Activated CD8-positive, alpha-beta memory T cell treated with anti-CD3 and anti-CD28 coated beads, Interleukin-2, amount 50 U/mL, for 4 hours (primary cell): ENCODE measurements at places on chromosomes 5 and 9.

- DNase-seq = no peak
Observed at GRCh38 chr5:96978812-96979449, 43.1 kb downstream of the LNPEP start.

GRCh38 chr5:11329679-11330078 lies 568.6 kb upstream of the DAP start:
- DNase-seq = no peak

GRCh38 chr5:181246276-181247049 lies 2.8 kb upstream of the RACK1 start:
- peak; percentile 67 for DNase-seq

GRCh38 chr5:157890836-157891597 lies 32.1 kb upstream of the CLINT1 start:
- DNase-seq = no peak

- DNase-seq = no peak
Observed at GRCh38 chr5:72465601-72466563, 41.3 kb downstream of the ZNF366 start.

- DNase-seq = no peak
Observed at GRCh38 chr9:117763314-117763713, 59.1 kb downstream of the TLR4 start.

- no peak for DNase-seq
Observed at GRCh38 chr9:7811677-7812076, 12.1 kb upstream of the DMAC1 start.

DNA sequence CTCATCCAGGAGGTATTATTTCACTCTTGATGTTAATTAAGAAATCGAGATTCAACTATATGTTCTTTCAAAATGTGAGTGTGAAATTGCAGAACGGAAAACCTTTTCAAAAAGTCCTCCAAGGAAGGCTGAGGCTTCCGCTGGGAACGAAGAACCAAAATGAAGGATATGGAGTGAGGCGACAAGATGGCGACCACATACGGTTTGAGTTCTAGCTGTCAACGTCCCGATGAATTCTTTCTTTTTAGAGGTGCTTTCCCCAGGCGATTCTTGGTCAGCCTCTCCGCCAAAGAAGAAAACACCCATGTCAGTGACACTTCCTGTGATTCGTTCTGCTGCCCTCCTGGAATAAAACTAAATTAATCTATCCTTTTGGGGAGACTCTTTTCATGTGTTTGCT lies 78.3 kb upstream of the ADAMTS16 start:
- DNase-seq = no peak

- no peak for DNase-seq
Observed at GRCh38 chr9:4207881-4208615, 91.8 kb downstream of the GLIS3 start.

DNA sequence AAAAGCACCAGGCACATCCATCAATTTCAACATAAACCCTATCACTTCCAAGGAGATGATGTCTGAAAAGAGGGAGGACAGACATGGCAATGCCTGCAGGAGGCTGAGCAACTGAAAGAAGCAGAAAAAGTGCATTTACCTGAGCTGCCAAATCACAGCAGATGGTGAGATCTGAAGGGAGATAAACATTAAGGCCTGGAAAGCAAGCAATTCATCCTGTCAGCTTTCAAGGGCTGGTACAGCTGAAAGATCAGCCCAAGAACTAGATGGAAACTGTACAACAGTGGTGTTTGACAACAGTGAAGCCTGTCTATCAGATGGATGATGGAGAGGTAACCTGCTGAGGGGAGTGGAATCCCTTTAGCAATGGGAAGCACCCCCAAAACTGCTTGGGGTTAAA lies 433.2 kb upstream of the ZNF608 start:
- DNase-seq = no peak

DNA sequence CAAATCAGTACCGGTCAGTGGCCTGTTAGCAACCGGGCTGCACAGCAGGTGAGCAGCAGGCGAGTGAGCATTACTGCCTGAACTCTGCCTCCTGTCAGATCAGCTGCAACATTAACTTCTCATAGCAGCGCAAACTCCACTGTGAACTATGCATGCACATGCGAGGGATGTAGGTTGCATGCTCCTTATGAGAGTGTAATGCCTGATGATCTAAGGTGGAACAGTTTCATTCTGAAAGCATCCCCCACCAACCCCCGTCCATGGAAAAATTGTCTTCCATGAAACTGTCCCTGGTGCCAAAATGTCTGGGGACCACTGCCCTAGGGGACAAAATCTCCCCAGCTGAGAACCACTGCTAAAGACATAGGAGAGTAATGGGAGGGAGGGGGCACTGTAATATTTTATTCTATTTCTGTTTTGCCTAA lies 51.1 kb downstream of the P4HA2 start:
- no peak for DNase-seq

DNA sequence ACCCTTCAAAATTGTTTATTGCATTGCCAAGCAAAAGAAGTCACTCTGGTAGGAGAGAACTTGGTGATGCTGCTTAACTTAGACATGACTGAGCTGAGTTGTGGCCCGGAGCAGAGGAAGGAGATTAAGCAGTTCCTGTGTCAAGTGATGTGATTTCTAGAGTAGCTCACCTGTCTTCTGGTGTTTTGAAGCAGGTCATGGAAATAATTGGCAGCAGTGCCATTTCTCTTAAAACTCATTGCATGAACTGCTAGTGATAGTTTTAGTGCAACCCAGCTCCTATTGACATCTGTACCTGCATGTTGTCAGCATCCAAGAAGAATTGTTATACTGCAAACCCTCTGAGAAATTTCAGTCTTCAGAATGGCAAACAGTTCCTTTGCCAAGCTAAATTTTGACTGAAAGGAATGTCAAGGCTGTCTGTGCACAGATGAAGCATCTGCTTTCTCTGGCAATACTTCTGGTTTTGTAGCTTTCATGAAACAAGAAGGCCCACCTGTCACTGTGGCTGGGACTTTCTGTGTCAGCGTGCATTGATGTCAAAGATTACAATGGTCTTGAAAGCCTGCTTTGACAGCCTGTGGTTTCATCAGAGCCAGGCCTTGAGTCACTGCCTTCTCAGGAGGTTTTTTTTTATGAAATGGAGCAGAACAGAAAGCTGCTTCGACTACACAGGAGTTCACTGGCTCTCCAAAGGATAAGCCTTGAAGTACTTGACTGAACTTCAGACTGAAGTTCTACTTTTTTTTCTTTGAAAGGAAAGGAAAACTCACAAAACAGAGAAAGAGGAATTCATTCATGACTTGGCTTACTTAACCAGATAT lies 90.6 kb downstream of the RALGPS1 start:
- DNase-seq = peak; percentile 59

GRCh38 chr9:125893277-125893676 lies 146.1 kb downstream of the PBX3 start:
- DNase-seq = no peak

DNA sequence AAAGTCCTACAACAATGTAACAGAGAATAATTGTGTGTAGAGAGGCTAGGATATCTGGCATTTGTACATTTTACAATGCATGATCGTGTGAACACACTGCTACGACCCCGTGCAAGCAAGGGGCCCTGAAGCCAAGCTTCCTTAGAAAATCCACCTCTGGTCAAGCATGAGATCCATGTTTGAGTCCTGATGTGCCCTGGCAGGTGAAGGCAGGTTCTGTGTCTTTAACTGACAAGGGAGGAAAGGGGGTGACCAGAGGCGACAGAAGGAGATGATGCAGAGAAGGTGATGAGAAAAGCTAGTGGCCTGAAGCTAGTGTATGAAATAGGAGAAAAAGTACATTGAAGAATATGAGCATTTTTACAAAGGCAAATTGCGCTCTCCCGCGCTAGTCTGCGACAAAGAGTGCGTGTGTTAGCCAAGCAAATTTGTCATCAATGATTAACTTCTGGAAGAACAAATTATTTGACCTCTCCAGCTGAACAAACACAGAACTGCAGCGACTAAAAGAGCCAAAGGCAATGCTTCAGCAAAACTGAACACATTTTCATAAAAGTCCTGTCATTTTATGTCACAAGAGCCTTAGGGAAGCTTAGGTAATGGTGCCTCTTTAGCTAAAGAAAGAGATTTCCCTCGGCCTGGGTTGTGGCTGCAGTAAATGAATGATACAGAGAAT lies 101.7 kb upstream of the DAPK1 start:
- DNase-seq = no peak

DNA sequence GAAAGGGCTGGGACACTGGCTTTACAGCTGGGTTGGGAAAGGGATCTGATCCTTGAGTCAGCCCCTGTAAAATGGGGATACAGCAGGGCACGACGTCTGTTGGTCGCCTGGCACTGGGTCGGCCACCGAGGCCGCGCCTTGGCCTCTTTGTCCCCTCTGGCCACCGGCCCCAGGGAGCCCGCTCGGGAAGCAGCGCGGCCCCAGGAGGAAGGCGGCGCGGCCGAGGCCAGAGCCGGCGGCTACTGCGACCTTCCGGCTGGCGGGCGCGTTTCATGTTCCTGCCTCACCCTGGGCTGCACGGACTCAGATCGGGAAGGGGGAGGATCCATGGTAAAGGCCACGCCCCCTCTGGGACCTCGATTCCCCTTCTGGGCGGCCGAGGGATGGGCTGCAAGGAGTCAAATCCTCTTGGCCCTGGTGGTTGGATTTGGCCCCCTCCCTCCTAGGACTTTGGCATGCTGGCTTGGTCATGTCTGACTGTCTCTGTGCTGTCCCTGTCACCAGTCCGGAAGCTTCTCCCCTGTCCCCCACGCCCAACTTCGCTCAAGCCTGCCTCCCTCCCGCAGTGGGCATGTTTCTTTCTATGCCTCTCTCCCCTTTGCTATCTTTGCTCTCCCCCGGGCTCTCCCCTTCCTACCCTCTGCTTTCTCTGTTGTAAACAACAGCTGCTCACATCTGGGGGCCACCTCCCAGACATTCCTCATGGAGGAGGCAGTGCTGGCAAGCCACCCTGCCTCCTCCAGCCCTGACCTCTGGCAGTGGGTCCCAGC lies 25.8 kb downstream of the FPGS start:
- DNase-seq = no peak

- DNase-seq = no peak
Observed at GRCh38 chr5:169106911-169107706, 193.8 kb downstream of the SLIT3 start.

GRCh38 chr5:10788358-10788757 lies 27.3 kb upstream of the DAP start:
- DNase-seq = no peak

GRCh38 chr9:33167972-33168461 lies 881 bp upstream of the B4GALT1 start:
- no peak for DNase-seq

GRCh38 chr5:173488144-173488543 lies 128.3 kb downstream of the BOD1 start:
- no peak for DNase-seq
